ENCODE measurements at places on chromosomes 4 and X. TPM values are rescaled to one million over a fixed set of nuclear protein-coding genes. Genes with fewer than 3 reads are reported as not detected.

DNA sequence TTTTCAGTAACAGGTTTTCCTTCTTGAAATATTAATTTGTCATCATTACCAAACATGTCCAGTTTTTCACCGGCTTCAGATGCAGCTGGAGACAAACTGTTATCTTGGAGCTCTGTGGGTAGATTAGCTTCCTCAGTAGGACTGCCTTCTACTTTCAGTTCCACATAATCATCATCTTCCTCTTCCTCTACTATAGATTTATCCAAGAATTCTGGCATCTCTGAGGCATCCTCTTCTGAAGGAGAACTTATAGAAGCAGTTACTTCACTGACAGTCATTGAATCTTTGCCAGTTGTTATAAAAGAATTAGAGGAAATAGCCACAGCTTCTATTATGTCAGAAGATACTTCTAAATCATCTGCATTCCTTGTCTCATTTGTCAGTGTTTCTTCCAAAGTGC, 162.9 kb downstream of the LRBA start:
- DNase-seq = no peak

Gene IL1RAPL2
- not detected for total RNA-seq

- DNase-seq = no peak
Observed at GRCh38 chr4:162341533-162341932, 177.7 kb upstream of the FSTL5 start.

Gene CXXC4
- total RNA-seq = not detected

- DNase-seq = no peak
Observed at GRCh38 chr4:120769227-120769626, 153.3 kb downstream of the PRDM5 start.

- no peak for DNase-seq
Observed at GRCh38 chr4:106495476-106495875, 126.9 kb upstream of the GIMD1 start.

- no peak for DNase-seq
Observed at GRCh38 chr4:150782311-150782710, 200.4 kb downstream of the MAB21L2 start.

DNA sequence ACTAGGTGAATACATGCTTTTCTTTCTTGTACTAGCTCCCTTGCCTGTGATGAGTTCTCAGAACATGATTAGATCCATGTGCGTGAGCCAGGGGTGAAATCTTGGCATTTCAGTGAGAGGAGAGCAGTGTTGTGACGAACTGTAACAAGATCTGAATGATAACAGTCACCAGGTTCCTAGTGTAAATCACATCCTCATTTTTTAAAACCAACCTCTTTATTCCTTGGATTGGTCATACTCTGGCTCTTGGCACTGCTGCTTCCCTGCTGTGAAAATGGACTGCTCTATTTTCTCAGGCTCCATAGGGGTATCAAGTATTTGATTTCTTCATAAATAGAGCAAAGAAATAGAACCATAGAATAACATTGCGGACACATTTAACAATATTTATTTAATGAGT, 206.3 kb downstream of the SLC4A4 start:
- no peak for DNase-seq

- DNase-seq = no peak
Observed at GRCh38 chr4:110629780-110630687, 7.2 kb upstream of the PITX2 start.

DNA sequence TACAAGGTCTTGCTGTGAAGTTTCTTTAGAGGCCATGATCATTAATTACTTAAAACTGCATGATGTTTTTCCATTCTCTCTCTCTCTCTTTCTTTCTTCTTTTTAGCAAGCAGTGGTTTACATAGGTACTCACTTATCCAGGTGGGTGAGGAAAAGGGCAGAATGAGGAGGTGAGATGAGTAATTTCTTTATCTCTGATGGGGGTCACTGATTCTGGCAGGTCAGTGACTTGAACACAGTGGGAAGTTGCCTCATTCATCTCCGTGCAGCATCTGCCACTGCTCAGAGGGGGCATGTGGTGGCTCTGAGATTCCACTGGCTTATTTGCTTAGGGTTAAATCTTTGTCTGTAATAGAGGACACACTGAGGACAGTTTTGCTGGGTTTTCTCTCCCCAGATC, 62.6 kb downstream of the FAM114A1 start:
- DNase-seq = no peak

DNA sequence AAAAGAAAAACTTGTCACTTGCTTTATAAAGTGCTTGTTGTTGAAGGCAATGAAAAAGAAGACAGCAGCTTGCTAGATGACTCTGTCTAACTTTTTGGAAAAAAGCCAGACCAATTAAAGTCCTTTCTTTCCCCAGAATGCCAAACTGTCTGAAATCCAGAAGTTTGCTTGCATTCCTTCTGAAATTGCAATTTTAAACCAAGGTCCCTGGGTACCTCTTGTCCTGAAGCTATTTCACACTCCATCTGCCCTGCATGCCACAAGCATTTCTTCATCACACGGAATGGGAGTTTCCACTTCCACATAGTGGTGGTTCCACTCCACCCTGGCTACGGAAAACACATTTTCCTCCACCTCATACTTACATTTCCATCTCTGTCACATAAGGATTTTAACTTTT, 101.0 kb downstream of the PAPSS1 start:
- DNase-seq = no peak

Gene TBX22
- not detected for total RNA-seq

- no peak for DNase-seq
Observed at GRCh38 chr4:15370296-15370695, 57.5 kb upstream of the C1QTNF7 start.

- no peak for DNase-seq
Observed at GRCh38 chr4:64272432-64272831, 136.8 kb downstream of the TECRL start.

Gene PCDH11X
- total RNA-seq = not detected

DNA sequence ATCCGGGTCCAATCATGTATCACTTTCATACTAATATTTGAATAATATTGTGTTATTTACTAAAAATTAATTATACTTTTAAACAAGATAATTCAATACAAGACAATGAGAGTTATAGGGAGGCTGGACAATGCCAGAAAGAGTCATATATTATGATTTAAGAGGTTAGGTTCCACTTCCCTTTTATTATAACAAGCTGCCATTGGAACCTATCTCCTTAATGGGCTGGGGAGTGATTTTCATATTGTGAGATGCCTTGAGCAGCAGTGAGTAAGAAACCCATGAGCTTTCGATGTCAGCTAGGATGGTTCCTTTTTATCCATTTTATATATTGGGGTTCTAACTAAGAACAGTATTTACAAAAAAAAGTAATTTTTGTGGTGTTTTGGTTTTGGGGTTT, 91.8 kb downstream of the MAB21L2 start:
- DNase-seq = no peak

- no peak for DNase-seq
Observed at GRCh38 chr4:94216394-94216793, 8.7 kb downstream of the SMARCAD1 start.

Gene ASB12
- not detected for total RNA-seq

DNA sequence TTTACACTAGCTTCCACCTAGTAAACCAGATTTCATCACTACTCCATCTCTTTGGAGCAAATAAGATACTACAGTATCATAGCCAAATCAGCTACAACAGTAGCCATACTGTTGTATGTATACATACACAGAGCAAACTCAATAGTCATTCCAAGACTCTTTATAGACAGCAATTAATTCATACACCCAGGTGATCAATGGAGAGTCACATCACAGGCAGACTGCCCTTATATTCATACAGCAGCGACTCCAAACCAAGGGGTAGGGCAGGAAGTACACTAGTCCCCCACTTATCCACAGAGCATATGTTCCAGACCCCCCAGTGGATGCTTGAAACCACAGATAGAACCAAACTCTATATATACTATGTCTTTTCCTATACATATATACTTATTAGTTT, 76.6 kb downstream of the FBXW7 start:
- DNase-seq = peak; percentile 67

Gene ERCC6L
- total RNA-seq = 14.1 TPM

DNA sequence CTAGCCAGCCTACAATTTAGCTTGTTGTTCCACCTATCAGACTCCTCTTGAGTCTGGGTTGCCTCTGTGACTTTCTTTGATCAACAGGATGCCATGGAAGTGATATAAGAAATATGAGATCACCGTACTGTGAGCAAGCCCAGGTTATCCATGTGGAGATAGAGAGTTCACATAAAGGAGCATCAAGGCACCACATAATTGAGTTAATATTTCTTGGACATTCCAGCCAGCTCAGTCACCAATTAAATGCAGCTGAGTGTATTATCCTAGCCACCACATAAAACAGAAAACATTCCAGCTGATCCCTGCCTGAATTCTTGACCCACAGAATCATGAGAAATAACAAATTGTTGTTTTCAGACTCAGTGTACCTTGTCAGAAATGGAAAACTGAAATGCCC, 253.6 kb downstream of the PPP1R2C start:
- no peak for DNase-seq

Gene CWH43
- total RNA-seq = not detected

Data from activated CD8-positive, alpha-beta memory T cell treated with anti-CD3 and anti-CD28 coated beads, Interleukin-2, amount 10 ng/mL, durations not matched to agents 7 days and 5 days (primary cell).